Colonic mucosa (tissue), 4 donors: ENCODE measurements at places on chromosomes 5 and 9.

- DNase-seq, result no peak
These were observed 121.1 kb downstream of the ADCY2 start for GRCh38 chr5:7517006-7517405.

DNA sequence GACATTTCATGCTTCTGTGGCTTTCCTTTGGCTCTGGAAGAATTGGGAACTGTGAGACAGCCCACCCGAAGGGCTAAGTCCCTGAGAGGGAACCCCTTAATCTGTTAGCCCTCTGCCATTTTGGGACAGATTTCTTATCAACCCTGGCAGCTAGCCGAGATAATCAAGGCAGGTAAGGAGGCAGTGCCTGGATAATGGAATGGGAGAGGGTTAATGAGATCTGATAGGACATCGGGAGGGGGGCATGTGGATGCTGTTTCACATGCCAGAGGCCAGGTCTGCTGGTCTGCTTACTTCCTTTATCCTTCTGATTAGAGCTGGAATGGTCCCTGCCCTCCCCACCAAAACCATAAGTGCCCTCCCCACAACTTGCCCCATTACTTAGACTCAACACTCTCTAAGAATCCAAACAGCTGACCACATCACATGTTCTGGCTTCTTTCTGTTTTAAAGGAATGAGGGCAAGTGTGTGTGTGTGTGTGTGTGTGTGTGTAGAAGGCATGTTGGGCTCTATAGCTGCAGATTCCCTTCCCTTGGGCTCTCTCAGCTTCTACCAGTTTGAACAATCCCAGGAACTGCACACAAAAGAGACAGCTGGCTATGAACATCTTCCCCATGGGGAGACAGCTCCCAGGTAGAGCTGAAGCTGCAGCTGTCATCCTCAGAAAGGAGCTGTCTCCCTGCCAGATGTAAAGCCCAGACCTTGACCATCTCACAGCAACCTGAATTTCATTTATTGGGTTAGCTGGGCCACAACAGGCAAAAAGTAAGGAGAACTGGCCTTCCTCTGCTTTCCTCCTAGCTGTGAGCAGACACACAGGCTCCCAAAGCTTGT is 221.3 kb downstream of the PIK3R1 start:
- DNase-seq, result no peak

DNA sequence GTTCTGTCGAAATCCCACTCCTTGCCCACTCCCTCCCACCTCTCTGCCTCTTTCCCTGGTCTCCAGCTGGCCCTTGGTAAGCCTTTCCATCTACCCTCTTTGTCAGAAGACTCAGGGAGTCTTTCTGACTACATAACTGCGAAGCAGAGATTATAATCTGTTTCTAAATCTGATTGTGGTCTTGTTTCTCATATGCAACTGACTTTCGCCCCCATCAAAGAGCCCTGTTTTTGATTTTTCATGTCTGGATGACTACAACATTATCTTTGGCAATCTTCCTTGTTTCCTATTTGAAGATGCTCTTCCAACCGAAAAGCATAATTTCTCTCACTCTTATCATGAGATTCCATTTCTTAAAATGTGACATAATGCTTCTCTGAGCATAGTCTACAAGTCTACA is 218.2 kb upstream of the ADAMTSL1 start:
- DNase-seq, result no peak

GRCh38 chr5:147483961-147484707 is 25.7 kb downstream of the DPYSL3 start:
- DNase-seq, result peak; percentile 60

GRCh38 chr5:42035526-42035925 is 110.4 kb downstream of the FBXO4 start:
- DNase-seq, result no peak

DNA sequence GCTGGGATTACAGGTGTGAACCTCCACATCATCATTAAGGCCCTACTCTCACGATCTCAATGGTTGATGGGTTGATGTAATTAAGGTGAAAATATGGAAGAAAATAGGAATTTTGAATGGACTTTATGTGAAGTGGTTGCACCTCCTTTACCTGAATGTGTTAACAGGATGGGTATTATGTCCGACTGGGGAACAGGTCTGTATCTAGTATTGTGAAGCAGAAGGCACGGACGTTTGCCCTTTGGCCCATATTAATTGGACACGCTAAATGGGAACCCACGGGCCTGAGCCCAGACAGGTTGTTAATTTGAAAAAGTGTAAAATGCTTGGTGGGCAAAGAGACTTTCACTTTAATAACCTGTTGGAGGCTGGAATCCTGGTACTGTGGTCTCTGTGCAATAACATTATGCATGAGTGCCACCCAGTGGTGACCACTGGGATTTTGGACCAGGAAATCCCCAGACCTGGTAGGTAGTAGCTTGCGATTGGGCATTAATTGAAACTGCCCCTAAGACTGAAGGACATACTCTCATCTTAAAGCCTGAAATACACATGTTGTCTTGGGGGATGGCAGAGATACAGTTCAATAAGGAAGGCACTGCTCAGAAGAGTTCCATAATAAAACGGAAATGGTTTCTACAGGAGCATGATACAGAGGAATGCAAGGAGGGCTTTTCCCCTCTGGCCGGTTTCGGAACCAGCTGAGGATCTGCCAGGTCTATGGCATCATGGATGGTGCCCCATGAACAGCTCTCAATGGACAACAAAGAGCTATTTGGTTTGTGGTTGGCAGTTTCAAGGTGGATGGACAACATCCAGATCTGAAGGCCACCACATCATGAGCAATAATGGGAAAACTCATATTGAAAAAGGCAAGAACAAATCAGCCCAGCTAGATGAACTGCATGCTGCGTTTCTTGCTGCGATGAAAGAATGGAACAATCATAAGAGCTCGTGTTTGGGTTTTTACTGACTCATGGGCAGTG is 26.2 kb upstream of the BICD2 start:
- DNase-seq, result peak; percentile 86

DNA sequence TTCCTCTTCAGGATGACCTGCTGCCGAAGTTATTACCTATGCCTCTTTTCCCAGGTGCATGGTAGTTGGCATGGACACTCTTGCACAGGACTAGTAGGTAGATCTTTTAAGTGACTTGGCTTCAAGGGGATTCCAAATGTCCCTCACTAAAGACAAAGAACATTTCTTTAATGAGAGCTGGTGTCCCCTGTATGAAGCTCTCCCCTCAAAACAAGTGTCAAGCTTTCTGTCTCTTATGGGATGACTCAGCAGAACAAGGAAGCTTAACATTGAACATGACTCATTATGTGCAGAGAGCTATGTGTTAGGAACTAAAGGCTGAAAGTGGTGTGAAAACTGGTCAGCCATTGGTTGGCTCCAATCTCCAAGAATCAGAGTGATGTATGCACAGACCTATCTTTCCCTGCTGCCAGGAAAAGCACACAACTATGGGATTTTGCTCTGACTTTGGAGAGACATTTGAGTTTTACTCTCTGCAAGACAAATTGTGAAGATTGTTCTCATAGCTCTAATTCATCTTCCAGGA is 120.5 kb downstream of the PRDM6 start:
- DNase-seq, result no peak

- no peak for DNase-seq
These were observed 114.0 kb downstream of the ADAMTS2 start for GRCh38 chr5:179231309-179231708.

DNA sequence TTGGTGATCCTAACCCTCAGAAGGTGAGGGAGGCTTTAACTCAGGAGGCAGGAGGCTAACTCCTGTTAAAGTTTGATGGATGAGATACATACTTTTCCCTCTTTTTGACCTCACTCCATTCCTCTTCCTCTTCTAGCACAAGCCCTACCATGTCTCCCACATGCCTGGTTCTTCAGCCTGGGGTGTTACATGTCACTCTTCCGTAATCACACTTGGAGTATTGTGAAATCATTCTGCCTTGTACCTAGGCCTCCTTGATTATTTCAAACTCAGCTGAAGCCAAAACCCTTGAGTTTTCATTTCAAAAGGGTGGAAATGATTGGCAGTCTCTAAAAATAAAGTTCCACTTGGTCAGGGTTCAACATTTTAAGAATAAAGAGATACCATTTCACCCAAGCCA is 1.8 kb downstream of the PLAC8L1 start:
- no peak for DNase-seq

- no peak for DNase-seq
These were observed 22.5 kb downstream of the MEF2C start for GRCh38 chr5:88860501-88860900.

DNA sequence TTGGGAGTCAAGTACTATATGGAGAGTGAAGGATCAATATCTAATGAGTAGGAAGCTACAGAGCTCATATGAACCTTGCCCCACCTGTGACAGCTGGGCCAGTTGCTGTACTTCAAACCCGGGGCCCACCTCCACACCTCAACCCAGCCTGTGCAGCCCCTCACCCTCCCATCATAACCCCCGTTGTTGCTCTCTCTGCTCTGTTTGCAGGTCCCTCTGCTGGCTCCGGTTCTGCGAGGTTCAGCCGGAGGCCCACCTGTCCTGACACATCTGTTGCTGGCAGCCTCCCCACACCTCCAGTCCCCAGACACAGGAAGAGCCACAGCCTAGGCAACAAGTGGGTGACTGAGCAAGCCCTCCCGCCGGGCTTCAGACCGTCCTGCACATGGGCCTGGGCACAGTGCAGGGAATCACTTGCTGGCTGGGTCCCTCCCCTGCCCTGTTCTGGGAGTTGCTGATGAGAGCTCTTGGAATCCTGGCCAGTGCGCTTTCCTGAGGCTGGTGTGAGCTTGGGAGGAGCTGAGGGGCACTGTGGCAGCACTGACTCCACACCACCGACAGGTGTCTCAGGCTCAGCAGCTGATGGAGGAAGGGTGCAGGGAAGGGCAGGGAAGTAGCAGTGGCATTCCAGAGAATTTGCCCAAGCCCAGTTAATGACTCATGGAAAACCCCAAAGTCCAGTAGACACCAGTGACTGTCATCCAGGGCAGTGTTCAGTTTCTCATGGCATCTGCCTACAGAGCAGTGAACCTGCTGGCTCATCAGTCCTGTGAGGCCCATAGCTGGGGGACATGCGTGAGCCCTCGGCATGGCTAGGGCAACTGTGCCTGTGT is 69.5 kb upstream of the GARNL3 start:
- DNase-seq, result no peak

DNA sequence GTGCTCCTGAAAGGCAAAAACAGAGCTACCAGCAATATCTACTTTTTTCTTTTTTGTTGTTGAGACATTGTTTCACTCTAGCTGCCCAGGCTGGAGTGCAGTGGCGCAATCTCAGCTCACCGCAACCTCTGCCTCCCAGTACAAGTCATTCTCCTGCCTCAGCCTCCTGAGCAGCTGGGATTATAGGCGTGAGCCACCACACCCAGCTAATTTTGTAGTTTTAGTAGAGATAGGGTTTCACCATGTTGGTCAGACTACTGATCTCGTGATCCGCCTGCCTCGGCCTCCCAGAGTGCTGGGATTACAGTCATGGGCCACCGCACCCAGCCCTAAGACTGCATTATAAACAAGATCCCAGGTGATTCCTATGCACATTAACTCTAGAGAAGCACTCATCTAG is 17.0 kb downstream of the PLPP1 start:
- DNase-seq, result peak; percentile 82

- no peak for DNase-seq
These were observed 454.1 kb downstream of the ARHGEF28 start for GRCh38 chr5:74079971-74080556.

DNA sequence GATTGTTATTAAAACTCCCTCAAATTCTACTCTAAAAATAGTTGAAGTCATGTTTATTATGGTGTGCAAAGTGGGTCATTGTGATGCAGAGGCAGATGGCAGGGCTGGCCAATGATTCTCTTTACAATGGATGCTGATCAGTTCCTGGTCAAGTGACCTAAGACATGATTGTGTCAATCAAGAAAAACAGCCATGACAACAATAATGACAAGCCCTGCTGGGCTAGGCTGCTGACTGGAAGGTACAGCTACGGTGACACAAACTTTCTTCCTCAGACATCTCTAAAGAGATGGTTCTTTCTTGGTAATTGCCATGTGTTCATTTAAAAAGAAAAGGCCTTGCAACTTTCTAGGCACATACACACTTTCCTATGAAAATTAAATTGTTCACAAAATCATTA is 3.6 kb downstream of the SLC24A2 start:
- DNase-seq, result no peak

- DNase-seq, result no peak
These were observed 7.9 kb upstream of the C1QTNF2 start for GRCh38 chr5:160378330-160378729.

DNA sequence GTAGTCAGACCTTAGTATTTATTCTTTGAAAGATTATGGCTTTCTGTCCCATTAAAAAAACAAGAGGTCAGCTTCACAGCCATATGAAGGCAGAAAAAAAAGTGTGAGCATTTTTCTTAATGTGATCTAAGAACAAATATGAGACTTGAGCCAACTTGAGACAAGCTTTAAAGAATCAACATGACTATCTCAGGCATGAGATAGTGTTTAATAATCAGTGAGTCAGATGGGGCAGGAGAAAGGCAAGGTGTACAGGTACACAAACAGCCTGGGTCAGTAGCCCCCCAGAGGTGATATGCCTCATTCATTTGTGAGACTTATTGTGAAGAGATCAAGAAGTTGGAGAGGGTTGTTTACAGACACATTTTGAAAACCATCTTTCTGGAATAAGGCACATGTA is 83.6 kb downstream of the GDNF start:
- DNase-seq, result no peak

DNA sequence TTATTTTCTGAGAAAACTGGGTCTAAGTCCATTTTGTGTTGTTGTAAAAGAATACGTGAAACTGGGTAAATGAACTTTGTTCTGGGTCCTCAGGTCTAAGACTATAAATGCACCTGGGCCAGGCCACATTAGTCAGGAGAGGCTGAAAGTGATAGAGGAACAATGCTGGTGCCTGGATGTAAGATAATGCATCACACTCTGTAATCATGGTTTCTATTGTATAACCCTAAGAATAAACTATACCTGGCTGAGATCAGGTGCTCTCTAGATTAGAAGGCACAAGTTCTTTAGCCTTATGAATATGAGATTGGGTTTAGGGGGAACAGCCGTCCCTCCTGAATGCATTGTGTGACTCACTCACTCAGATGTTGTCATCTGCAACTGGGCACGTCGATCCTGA is 675.5 kb downstream of the HTR1A start:
- no peak for DNase-seq

GRCh38 chr9:134698111-134698510 is 56.5 kb downstream of the COL5A1 start:
- DNase-seq, result no peak

GRCh38 chr9:126527109-126527825 is 86.5 kb upstream of the LMX1B start:
- DNase-seq, result no peak

DNA sequence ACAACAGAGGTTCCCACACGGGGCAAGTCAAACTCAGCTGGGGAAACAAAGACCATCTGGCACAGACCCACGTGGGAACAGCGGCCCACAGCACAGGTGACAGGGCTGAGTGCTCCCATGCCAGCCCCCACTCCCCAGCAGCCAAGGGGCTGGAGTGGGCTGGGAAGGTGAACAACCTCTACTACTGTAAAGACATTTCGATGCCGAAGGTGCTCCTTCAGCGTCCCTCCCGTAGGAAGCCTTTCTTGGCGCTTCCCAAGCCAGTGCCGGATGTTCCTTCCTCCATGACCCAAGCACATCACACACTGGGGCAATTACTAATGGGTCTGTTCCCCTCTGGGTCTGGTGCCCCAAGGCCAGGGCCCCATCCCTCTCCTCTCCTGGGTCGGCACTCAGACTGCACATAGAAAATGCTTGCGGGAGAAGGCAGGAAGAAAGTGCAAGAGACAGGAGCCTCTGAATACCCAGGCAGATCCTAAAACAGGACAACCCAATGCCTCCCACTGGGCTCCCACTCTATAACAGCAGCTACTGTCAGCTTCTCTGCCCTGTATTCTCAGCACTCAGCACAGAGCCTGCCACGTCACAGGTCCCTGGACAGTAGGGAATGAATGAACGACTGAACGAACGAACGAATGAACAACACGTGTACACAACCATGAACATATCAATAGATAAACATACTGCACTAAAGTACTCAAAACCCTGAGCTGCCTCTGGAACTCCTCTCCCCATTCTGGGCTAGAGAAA is 77.0 kb upstream of the LRRTM2 start:
- DNase-seq, result no peak
